ENCODE measurements at places on chromosomes 12 and 14.

GRCh38 chr14:41280745-41281144 is 325.9 kb upstream of the LRFN5 start:
- no peak for DNase-seq

DNA sequence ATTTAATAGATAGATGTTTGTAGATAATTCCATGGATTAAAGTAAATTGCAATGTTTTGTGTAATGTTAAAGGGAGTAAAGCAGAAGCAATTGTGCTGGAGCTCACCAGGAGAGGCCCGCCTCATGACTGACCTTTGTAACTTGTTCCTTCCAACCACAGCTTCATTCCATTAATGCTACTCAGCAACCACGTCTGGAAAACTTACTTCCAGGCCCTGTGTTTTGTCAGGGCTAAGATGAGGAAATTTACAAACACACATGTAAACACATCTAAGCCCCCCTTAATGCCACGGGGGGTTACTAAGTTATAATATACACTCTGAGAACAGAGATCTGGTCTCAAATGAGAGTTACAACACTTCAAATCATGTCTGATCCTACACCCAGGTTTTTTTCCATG is 12.4 kb downstream of the LUM start:
- DNase-seq: no peak

DNA sequence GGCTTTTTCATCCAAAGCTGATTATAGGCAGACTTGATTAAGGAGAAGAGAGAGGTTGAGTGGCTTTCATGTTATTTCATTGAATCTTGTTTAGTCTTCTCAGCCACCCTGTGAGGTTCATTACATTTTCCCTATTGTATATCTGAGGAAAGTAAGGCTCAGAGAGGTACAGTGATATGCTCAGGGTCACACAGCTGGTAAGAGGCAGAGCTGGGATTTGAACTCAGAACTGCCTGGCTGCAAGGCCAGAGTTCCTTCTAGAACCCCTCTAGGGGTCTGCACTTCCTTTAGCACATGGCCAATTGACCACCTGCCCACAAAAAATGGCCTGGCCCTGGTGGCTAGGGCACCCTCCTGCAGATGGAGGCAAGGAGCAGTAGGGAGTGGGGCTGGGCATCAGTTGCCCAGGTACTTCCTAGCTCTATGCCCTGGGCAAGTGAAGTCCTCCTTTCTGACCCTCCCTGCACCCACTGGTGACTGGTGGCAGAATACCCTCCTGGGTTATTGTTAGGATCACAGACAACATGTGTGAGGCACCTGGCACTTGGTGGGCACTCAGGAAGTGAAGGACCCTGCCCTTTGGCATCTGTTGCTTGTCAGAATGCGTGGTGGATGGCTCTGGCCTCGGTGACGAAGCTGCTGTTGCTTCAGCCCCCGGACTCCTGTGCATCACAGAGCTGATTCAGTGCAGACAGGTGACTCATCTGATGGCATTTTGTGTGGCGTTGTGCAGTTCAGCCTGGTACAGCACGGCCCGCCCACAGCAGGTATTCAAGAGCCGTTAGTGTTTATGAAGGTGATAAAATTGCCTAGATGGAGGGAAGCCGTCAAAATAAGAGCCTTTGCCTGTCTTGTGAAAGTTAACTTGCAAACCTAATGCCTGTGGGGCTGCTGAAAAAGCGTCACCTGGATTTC is 115.8 kb downstream of the SLC25A47 start:
- DNase-seq: no peak

DNA sequence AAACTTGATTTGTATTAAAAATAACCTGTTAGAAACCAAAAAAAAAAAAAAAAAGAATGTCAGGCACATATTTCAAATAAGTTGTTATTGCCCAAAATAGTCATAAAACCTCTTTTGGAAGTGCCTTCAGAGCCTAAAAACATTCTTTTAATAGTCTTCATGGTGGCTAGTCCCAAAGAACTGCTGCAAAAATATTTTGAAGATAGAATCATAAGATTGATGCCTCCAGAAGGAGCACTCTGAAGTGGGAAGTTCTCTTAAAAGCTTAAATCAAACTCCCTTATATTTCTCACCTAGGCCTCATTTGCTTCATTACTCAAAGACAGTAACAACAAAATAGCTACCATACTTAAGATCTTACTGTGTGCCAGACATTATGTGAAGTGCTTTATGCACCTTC is 27.2 kb upstream of the NT5DC3 start:
- no peak for DNase-seq

- no peak for DNase-seq
Observed at GRCh38 chr14:33477797-33478196, 473.1 kb downstream of the EGLN3 start.

DNA sequence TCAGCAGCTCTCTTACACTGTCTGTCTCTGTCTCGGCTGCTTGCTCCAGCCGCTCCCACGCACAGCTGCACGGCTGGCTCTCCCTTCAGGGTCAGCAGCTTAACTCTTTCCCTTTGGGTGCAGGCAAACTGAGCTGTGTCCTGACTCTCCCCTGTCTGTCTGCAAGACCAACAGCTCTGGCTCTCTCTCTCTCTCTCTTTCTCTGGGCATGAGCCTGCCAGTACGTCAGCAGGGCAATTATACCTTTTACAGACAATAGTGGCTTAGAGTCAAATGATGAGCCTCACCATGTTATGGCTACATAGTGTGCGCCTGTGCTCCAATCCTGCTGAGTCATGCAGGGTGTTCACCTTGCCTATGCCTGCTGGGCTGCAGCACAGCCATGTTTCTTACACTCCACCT is 120.5 kb upstream of the DDHD1 start:
- DNase-seq: no peak

GRCh38 chr14:91351512-91351862 is 66.1 kb downstream of the CCDC88C start:
- DNase-seq: no peak

GRCh38 chr12:24595652-24596235 is 353.2 kb downstream of the BCAT1 start:
- no peak for DNase-seq

Measured in activated naive CD4-positive, alpha-beta T cell treated with anti-CD3 and anti-CD28 coated beads, Interleukin-2, amount 10 ng/mL, durations not matched to agents 7 days and 5 days (primary cell).